ENCODE measurements at places on chromosomes 13 and 19.

- no peak for DNase-seq
These were observed 2.3 kb downstream of the ZNF714 start for GRCh38 chr19:21084343-21084742.

- DNase-seq: peak; percentile 59
These were observed 106.8 kb upstream of the SPATA13 start for GRCh38 chr13:24053519-24054251.

GRCh38 chr13:99955747-99956472, 15.7 kb downstream of the ZIC5 start:
- peak; percentile 84 for DNase-seq

DNA sequence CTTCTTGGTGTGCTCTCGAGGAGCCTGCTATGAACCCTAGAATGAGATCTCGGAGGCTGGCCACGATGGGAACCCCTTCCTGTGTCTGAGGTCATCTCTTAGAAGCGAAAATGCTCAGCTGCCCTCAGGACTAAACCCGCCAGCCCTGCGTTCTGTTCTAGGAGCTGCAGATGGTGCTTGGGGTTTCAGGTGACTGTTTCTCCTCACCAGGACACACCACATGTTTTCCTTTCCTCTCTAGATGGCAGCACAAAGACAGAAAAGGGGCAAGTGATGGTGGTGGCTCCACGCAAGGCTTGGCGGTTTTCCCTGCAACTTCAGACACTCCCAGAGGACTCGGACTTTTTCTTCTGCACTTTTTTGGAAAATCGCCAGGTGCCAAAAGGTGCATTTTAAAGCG, 60.1 kb downstream of the RNASEH2B start:
- DNase-seq: no peak

- DNase-seq: no peak
These were observed 4.8 kb downstream of the DMPK start for GRCh38 chr19:45777395-45777961.

DNA sequence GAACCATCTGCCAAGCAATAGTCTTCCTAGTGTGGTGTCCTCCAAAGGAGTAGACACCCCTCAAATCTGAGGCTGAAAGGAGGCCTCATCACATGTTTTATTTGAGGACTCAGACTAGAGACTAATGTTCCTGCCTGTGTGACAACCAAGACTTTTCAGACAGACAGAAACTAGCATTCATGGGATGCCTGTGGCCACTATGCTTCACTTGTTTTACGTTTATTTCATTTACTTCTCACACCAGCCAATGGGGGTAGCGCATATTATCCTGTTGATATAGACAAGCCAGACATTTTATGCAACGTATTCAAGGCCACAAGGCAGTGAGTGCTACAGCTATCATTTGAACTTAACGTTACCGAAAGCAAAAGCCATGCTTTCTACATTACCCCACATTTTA, 391.7 kb upstream of the HTR2A start:
- no peak for DNase-seq

- DNase-seq: no peak
These were observed 1.8 kb downstream of the EXOSC5 start for GRCh38 chr19:41395355-41395754.

DNA sequence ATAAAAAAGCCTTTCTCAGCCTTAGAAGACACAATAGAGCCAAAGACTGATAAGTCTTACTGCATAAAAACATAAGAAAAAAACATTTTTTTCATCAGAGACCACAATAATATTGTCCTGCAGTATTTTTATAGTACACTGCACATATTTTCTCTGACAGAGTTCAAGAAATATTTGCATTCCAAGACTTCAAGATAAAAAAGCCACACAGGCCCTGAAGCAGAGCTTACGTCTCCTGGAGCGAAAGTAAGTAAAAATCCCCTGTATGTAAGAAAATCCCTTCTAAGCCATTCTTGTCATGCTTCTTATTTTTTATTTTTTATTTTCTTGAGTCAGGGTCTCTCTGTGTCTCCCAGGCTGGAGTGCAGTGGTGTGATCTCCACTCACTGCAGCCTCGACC, 755.9 kb downstream of the LIG4 start:
- no peak for DNase-seq

DNA sequence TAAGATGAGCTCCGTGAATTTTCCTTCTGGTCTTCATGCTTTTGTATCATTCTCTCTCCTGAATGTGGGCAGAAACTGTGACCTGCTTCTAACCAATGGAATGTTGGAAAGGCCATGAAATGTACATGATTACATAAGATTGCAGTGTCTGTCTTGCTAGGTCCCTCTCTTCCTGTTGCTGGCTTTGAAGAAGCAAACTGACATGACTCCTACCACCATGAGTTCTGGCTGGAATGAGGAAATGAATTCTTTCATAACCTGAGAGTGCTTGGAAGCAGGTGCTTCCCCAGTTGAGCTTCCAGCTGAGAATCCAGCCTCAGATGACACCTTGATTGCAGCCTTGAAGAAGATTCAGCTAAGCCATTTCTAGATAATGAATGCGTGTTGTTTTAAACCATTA, 275.0 kb upstream of the MIR17HG start:
- no peak for DNase-seq

- peak; percentile 57 for DNase-seq
These were observed 911.5 kb downstream of the UQCRFS1 start for GRCh38 chr19:28301463-28301862.

DNA sequence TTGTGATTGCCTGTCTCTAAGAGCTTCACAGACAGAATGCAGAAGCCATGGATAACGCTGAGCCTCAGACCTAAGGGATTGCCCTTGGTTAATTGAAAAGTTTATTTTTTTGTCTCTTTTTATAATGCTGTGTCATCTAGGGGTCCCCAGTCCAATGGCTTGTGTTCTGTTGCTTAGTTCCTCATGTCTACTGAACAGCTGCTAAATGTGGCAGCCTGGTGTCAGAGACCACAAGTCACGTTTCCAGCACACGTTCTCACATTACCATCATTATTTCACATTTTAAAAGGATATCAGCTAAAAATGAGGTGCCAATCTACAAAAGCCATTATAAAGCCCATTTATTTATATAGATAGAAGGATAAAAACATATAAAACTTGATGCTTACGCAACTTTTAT, 1362.0 kb downstream of the PCDH9 start:
- DNase-seq: no peak

- DNase-seq: no peak
These were observed 15.5 kb downstream of the SERP2 start for GRCh38 chr13:44389060-44389666.

GRCh38 chr13:33383724-33384577, 98.4 kb upstream of the STARD13 start:
- DNase-seq: no peak

- DNase-seq: peak; percentile 64
These were observed 2.2 kb upstream of the SLC7A1 start for GRCh38 chr13:29597706-29598105.

- peak; percentile 71 for DNase-seq
These were observed 3.5 kb downstream of the KLF2 start for GRCh38 chr19:16327911-16328823.

GRCh38 chr13:76868371-76868770, 17.8 kb downstream of the KCTD12 start:
- DNase-seq: no peak

GRCh38 chr13:44795176-44795575, 194.1 kb downstream of the NUFIP1 start:
- DNase-seq: no peak

DNA sequence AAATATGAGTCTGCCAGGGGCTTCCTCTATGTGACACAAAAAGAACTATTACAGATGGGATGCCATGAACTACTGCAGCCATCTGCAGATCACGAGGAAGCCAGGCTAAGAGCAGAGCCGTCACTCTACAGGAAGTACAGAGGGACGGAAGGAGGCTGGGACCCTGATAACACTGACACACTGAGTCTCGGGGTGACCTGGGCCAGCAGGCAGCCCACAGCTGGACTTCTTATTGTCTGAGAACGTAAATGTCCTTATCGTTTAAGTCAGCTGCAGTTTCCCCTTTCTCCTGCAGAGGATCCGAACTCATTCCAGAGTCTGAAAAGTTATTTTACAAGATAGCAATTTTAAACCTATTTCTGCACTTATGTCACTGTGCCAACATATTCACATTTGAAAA, 20.7 kb downstream of the PARP4 start:
- DNase-seq: no peak

- no peak for DNase-seq
These were observed 338.3 kb downstream of the POU4F1 start for GRCh38 chr13:78265098-78265497.

GRCh38 chr19:55648585-55649267, 714 bp downstream of the CCDC106 start:
- no peak for DNase-seq

DNA sequence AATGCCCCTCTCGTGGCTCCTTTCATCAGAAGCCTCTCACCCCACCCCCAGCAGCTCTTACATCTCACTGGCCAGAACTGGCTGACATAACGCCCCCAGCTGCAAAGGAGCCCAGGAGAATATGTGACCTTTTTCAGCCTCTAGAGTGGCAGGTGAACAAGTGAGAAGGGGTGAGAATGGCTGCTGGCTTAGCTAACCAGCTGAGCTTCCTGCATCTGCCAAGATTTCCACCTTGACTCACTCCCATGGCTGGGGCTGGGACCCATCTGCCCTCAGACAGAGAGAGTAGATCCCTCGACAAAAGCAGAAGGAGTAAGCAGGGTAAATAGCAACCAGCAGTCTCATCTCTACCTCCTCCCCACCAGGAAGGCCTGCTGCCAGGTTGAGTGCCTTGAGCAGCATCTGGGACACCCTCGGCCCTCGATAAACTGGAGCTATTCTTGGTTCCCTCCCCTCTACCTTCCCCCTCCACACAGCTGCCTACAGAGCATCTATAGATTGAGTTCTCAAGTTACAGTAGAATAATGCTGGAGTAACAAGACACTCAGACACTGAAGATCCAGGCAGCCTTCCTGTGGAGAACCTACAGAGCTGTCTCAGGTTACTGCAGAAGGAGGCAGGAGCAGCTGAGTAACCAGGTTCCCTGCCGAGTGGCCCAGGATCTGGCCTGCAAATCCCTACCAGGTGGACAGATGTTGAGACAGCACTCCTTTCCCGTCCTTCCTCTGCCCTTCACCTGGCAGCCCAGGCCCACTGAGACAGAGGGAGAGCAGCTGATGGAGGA, 15.5 kb downstream of the KASH5 start:
- no peak for DNase-seq

GRCh38 chr13:109881347-109881725, 95.0 kb upstream of the IRS2 start:
- no peak for DNase-seq

- DNase-seq: no peak
These were observed 69.5 kb upstream of the FNDC3A start for GRCh38 chr13:48906200-48906599.

DNA sequence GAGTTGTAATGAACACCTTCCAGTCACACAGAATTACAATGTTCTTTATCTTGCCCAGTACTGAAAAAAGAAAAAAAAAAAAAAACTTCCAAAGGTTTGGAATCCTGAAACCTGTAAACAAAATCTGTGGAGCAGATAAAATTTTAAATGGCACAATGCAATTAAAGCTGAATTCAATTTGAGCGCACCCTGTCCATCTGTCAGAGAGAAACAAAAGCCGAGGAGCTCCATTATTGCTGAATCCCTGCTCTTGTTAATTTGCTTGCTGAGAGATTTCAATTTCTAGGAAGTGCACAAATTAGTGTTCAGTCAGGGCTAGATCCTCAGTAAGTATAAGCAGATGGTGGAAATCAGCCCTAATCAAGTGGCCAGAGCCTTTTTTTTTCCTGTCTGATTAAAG, 65.2 kb downstream of the DACH1 start:
- DNase-seq: no peak

- DNase-seq: no peak
These were observed 11.6 kb upstream of the ZBTB45 start for GRCh38 chr19:58531034-58531840.

- no peak for DNase-seq
These were observed 22.6 kb downstream of the RXFP2 start for GRCh38 chr13:31761951-31762350.

DNA sequence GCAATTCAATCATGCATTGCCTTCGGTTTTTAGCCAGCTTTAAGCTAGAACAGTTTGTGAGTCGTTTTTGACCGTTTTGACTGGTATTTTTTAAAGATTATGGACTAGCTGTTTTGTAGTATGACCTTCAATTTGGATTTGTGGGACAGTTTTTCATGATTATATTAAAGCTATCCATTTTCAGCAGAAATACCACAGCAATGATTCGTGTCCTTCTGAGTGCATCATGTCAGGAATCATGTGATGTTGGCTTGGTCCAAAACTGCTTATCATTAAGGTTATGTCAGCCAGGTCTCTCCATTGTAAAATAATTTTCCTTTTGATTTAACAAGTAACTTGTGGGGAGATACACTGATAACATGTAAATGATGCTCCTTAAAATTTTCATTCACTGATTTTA, 229.0 kb downstream of the POSTN start:
- no peak for DNase-seq

GRCh38 chr13:76697288-76697687, 188.9 kb downstream of the KCTD12 start:
- DNase-seq: no peak

DNA sequence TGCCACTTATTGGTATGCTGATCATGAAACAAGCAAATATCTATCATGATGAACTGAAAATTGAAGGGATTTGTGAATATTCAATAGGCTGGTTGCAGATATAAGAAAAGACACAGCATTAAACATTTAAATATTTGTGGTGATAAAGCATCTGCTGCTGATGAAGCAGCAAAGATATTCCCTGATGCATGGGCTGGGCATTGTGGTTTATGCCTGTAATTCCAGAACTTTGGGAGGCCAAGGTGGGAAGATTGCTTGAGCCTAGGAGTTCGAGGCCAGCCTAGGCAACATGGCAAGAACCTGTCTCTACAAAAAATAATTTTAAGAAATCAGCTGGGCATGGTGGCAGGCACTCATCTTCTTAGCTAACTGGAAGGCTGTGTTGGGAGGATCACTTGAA, 54.5 kb downstream of the GPR180 start:
- DNase-seq: no peak

- no peak for DNase-seq
These were observed 105.2 kb upstream of the SPACA7 start for GRCh38 chr13:112270951-112271350.

GRCh38 chr13:99299256-99299919, 7.8 kb downstream of the GPR183 start:
- no peak for DNase-seq

All from right hindlimb (tissue), 1 donor.